ENCODE measurements at places on chromosomes 6 and 20.
A peak's percentile ranks its signal among the peaks of the same experiment; 100 is the strongest.

- peak; percentile 70 for ATAC-seq
These were observed 4.4 kb upstream of the RPS21 start for GRCh38 chr20:62382306-62383198.

GRCh38 chr6:29763491-29764289, 40.5 kb downstream of the HLA-F start:
- no peak for ATAC-seq

- ATAC-seq = no peak
These were observed 371.7 kb upstream of the MMS22L start for GRCh38 chr6:97654674-97655073.

- ATAC-seq = peak; percentile 13
These were observed 5.3 kb upstream of the COL12A1 start for GRCh38 chr6:75210885-75211739.

GRCh38 chr20:10832141-10832540, 158.3 kb upstream of the JAG1 start:
- ATAC-seq = no peak
